ENCODE measurements at places on chromosomes 2 and 18.

DNA sequence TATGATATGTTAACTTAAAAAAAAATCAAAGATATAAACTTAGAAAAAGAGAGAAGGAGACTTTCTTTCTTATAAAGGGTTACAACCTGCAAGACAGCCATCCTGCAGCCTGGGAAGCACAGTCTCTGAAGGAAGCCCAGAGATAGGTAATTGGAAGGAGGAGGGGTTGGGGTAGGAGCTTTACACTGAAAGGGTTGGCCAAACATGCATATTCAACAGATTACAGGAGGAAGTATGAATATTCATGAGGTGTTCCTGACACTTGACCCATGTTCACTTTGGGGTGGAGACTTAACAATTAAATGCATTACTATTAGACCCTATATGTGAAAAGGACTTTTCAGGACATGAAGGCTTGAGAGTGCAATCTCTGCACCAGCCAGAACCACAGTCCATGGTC lies 71.7 kb upstream of the CDH2 start:
- DNase-seq: no peak

DNA sequence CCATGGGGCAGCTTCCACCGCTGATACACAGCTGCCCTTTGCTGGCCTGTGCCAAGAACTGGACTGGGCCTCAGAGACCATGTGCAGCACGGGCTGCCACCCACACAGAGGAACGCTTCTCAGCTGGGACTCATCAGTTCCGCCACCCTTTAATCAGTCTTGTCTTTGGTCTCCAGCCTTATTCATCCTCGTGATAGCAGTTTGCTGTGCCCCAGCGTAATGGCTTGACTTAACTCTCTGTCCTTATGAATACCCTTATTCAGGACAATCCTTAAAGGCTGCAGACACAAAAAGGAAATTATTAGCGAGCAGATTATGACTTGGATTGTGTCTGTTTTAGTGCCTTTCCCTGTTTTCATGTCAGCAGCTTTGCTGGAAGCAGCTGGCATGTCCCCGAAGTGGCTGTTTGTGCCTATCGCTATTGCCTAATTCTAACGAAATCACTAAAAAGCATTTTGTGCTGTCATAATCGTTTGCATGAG lies 108.9 kb upstream of the DAPL1 start:
- no peak for DNase-seq

DNA sequence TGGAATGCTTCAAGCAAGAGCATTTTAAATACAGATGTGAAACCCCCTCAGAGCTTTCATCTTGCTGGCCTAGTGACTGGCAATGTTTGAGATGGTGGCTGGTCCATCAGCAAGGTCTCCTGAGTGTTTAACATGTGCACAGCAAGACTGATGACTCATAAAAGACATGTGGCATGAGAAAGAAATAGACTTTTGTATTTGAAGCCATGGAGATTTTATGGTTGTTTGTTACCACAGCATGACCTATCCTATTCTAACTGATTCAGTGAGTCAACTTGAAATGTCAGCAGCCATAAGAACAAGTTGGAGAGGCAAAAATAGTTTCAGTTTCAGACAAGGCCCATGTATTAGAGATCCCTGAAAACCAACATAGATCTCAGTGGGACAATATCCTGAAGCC lies 154.7 kb upstream of the LYPD1 start:
- DNase-seq: no peak

DNA sequence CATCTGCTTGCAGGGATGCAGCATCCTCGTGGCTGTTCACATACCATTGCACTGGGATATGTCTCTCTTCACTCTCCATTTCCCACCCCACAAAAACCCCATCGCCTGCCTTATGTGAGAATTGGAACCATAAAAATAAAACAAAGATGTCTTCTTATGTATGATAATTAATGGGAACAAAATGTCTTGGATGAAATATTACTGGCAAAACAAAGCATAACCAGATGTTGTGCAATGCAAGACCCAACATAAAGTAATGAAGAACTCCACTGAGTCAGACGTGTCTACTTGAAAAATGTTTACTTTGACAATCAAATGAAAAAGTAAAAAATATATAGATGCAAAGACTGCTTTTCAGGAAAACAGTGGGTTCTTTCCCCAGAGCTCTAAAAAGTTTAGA lies 611.3 kb upstream of the SYT4 start:
- DNase-seq: no peak

DNA sequence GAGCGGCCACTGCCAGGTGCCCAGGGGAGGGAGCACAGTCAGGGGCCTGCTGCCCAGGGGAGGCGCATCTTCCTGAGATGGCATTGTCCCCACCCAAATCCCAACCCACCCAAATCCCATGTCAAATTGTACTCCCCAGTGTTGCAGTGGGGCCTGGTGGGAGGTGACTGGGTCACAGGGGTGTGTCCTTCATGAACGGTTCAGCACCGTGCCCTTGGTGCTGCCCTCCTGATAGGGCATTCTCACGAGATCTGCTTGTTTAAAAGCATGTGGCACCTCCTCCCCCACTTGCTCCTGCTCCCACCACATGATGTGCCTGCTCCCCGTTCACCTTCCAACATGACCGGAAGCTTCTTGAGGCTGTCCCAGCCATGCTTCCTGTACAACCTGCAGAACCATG lies 27.6 kb downstream of the ANKMY1 start:
- no peak for DNase-seq

- DNase-seq: no peak
Observed at GRCh38 chr2:158806941-158807340, 11.8 kb downstream of the DAPL1 start.

DNA sequence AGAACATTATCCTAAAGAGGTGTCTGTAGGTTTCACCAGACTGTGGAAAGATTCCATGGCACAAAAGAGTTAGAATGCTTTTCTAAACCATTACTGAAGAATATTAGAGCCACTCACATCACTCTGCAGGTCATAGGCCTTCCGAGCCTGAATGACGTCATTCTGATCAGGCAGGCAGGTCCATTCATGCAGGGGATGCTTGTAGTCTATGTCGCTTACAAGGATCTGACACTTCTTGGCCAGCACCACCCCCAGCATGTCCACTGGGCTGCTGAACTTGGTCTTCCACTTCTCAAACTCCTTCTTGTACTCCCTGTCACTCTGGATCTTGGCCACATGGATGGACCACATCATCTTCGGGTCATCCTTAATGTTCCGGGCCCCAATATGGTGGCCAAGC lies 120.1 kb downstream of the NEB start:
- no peak for DNase-seq

GRCh38 chr2:20957788-20958525 lies 85.9 kb downstream of the APOB start:
- no peak for DNase-seq

- no peak for DNase-seq
Observed at GRCh38 chr2:30398084-30398873, 48.8 kb upstream of the LCLAT1 start.

GRCh38 chr2:455015-455705 lies 167.3 kb upstream of the ALKAL2 start:
- DNase-seq: no peak

DNA sequence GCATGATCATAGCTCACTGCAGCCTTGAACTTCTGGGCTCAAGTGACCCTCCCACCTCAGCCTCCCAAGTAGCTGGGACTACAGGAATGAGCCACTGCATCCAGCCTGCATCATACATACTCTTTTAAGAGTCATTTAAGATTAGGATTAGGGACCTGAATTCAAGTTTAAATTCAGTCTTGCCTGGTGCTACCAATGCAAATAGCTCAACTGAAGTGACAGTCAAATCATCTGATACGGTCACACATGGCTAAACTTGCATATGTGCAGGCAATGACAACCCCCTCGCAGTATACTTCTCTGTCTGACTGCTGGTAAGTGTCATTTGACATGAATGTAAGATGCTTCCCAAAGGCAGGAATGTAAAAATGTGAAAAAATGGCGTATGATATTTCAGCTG lies 31.8 kb upstream of the TMEM131 start:
- DNase-seq: no peak

DNA sequence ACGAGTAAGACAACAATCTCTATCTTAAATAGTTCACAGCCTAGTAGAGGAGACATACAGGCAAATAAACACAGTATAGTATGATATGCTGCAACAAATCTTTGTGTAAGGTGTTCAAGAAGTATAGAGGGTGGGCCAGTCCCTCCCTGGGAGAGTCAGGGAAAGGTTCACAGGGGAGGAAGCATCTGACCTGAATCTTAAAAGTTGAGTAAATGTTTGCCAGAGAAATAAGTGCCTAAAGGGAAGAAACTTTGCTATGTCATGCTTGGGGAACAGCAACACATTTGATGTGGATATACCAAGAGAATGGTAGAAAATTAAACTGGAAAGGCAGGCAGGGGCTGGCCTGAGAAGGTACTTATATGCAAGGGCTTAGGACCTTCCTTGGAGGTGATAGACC lies 125.7 kb upstream of the CYP26B1 start:
- DNase-seq: no peak

DNA sequence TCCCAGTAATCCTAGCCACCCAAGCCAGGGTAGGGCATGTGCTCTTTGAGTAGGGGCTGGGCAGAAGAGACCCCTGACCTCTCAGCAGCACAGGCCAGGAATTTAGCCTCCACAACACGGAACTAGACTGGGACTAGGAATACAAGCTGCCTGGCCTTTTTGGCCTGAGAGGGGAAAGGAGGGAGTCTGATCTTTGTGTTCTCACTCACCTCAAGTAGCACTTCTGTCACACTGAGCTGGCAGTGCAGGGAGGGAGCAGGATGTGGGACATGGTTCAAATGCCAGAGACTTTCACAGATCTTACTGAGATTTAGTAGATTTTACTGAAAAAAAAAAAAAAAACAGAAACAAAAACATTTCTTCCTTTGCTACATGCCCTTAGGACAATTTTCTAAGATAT lies 395.2 kb downstream of the CMPK2 start:
- no peak for DNase-seq

DNA sequence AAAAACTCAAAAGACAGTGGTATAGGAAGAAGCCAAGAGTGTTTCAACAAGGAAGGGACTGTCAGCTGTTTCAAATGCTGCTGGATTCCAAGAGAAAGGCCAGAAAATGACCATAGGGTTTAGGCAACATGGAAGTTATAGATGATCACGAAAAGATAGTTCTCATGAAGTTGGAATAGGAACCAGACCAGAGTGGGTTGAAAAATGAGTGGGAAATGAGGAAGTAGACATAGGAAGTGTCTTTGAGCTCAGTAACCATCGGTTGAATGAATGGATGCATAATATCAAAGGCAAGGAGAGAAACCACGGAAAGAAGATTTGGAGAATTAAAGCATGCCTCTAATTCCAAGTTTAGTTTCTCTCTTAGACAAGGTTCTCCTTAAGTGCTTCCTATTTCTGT lies 1.3 kb downstream of the NCAPH start:
- no peak for DNase-seq

GRCh38 chr2:33494155-33494779 lies 17.8 kb downstream of the RASGRP3 start:
- no peak for DNase-seq

- DNase-seq: no peak
Observed at GRCh38 chr2:2861666-2862240, 515.9 kb downstream of the EIPR1 start.

- no peak for DNase-seq
Observed at GRCh38 chr2:205706769-205707381, 24.6 kb downstream of the NRP2 start.

DNA sequence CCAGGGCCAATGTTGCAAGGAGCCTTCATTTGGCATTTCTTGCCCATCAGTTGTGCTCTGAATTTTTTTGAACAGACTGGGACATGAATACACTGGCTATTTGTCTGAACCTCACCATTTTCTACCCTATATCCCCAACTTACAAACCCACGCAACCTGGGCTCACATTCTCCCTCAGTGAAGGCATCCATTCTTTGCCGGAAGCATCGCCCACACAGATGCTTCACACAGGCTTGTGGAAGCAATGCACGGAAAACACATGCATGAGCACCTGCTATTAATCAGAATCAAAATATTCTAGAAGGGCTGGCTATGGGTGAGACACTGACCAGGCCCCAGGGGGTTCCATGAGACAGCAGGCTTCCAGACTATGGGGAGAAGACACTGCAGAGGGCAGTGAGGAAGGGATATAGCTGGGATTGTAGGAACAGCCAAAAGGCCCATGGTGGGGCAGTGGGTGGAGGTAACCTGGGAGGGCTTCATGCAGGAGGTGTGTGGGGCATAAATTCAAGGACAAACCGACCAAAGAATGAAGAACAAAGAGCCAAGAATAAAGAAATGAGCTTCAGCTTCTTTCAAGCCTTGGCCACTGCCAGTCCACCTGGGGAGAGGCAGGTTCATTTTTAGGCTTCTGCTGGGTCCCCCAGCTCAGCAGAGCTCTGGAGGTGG lies 261.5 kb downstream of the CELF4 start:
- DNase-seq: no peak

DNA sequence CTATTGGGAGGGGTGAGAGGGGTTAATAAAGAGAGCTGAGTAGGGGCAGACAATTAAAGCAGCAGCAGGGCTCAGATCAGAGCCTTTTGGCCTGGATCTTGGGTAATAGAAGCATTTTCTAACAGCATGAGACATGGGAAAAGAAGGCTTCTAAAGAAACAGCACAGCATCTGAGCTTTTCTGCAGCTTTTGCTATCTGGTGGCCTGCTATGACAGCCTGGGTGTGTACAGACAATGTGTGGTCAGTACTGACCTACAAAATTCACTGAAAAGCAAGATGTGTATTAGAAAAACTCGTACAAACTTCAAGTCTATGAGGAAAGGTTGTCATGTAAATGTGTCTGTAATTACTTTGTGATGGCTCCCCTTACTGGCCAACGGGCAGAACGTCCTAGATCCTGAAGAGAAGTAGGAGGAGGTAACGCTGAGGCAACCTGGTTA lies 95.6 kb downstream of the GALNT3 start:
- DNase-seq: no peak

DNA sequence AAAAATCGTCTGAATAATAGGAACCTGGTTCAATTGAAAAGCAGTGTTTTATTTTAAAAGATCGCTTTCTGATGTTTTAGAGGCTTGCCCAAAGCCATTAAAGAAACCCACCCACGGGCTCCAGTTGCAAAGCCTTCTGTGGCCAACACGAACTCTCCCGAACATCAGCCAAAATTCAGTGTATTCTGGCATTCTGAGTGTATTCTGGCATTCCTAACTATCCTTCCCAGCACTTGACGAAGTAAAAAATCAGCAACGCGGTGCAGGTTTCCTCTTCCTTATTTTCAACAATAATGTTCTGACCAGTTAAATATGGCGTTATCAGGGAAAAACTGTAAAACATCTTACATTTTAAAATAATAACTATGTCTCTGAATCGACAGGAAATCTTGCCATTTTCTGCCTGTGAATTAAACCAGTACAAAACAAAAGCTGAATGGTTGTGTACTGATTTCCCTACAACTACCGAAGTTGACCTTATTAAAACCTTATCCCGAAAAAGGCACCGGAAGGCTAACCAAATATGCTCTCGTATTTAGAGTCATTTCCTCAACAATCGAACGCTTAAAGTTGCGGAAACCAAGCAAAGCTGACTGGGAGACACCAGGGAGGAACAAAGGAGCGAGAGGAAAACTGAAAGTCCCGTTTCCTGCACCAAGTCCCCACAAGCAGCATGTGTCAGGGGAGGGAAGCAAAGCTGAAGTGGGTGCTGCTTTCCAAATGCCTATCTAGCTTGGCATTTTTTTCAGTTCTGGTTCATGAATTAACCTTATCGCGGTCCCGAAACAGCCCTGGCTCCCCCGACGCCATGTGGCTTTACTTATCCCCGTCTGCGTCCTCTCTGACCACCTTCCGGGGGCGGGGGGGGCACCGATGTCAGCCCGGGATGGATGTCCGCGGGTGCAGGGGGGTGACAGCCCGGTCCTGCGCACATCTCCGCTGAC lies 44.3 kb downstream of the ZNF516 start:
- DNase-seq: no peak

- DNase-seq: no peak
Observed at GRCh38 chr2:169286624-169287231, 75.6 kb downstream of the LRP2 start.
